Nephron progenitor cell (in vitro differentiated cells): ENCODE measurements at places on chromosomes 3 and 15.

GRCh38 chr3:132017137-132017536 lies 17.7 kb downstream of the CPNE4 start:
- DNase-seq, result no peak

DNA sequence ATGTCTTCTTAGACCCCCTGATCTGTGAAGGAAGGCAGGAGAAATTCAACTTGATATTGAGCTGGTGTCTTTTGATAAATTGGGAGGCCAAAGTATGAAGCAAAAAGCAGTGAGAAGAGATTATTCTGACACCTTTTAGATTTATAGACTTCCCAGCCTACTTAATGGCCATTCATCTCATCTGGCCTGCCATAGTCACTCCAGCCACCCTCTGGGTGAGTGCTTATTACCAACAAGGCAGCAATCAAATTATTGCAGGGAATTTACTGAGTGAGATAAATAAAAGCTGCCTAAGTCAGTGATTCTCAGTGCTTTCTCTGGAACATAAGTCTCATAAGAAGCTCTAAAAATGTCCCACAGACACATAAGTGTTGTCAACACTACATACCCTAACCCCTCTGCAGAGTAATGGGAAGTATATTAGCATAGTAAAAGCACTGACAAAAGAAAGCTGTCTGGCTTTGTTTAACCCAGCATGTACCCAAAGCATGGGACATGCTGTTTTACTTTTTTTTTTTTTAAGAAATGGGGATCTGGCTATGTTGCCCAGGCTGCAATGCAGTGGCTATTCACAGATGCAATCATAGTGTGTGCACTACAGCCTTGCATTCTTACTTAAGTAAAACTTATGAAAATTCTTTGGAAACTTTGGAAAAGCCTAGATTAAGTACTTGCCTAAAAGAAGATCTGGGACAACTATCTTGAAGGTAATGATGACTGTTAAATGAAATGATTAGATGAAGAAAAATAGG lies 725.3 kb downstream of the TUSC7 start:
- DNase-seq, result no peak

DNA sequence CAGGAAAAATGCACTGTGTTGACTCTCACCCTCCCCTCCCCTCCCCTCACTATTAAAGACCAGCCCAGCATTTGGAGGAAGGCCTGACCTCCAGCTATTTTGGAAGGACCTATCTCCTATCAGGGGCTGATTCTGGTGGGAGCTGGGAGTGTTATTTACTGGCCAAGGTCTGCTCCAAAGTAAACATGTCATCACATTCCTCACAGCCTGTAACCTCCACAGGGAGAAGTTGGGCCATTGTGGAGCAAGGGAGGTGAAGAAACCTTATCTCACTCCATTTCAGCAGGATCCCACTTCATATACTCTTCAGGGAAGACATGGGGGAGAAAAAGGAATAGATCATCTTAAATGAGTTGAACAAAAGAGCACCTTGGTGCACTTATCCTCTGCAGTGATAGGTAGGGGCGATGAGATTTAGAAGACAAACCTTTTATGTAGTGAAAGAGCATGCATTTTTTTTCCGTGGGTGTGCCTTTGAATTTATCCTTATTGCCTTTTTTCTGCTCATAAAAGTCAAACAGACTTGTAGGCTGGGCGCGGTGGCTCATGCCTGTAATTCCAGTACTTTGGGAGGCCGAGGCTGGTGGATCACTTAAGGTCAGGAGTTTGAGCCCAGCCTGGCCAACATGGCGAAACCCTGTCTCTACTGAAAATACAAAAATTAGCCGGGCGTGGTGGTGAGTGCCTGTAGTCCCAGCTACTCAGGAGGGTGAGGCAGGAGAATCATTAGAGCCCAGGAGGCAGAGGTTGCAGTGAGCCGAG lies 15.6 kb upstream of the FLNB start:
- DNase-seq, result no peak

DNA sequence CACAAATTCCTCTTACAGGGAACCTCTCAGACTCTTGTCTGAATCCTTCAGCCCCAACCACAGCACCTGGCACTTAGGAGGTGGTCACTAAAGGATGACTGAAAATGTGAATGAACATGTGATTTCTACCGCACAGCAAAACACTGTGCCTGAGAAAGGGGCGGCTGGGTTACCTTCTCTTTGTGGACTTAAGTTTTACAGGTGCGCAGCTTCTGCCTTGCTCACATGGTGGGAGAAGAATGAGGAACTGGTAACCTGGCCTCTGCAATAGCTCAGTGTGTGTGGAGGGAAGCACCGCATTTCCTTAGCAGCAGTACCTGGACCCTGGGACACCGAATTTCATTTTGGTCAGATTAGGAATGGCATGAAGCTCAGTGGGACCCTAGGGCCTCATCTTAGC lies 9.8 kb upstream of the ETV5 start:
- no peak for DNase-seq

- DNase-seq, result no peak
Measured at GRCh38 chr3:186311441-186311840, 50.6 kb downstream of the DGKG start.

DNA sequence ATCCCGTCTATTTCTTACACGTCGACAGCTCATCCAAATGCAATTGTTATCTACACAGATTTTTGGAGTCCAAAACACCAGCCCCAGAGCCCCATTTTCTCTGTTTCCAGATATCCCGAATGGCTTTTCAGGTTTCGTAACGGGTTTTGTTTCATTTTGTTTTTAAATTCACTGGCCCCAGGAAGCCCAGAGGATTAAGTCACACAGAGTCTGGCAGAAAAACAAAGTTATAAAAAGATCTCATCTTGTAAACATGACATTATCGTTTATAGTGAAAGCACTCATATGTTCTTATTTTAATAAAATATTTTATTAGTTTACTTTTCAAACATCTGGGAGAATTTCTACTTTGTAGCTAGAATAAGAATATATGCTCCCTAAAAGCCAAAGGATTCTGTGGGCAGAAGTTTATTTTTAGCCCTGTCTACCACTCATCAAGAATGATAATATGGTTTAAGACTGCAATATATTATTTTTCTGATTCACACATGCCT lies 149.3 kb upstream of the SLC2A2 start:
- DNase-seq, result no peak

GRCh38 chr3:104102386-104102785 lies 1264.3 kb upstream of the ALCAM start:
- peak; percentile 48 for DNase-seq

DNA sequence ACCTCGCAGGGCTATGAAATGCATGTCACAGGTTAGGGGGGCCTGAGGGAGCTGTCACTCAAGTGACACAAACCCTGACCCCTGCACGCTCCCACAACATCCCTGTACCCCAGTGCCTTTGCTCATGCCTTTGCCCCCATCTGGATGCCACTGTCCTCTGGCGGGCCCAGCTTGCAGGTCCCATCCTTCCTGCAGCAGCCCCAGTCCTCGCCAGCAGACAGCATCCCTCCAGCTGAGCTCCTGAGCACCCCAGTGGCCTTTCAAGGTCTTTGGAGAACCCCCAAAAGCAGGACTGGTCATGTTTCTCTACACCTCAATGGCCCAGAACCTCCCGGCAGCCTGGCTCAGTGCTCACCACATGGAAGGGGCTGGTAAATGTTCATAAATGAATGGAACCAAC lies 170.4 kb downstream of the ADAMTS17 start:
- no peak for DNase-seq

DNA sequence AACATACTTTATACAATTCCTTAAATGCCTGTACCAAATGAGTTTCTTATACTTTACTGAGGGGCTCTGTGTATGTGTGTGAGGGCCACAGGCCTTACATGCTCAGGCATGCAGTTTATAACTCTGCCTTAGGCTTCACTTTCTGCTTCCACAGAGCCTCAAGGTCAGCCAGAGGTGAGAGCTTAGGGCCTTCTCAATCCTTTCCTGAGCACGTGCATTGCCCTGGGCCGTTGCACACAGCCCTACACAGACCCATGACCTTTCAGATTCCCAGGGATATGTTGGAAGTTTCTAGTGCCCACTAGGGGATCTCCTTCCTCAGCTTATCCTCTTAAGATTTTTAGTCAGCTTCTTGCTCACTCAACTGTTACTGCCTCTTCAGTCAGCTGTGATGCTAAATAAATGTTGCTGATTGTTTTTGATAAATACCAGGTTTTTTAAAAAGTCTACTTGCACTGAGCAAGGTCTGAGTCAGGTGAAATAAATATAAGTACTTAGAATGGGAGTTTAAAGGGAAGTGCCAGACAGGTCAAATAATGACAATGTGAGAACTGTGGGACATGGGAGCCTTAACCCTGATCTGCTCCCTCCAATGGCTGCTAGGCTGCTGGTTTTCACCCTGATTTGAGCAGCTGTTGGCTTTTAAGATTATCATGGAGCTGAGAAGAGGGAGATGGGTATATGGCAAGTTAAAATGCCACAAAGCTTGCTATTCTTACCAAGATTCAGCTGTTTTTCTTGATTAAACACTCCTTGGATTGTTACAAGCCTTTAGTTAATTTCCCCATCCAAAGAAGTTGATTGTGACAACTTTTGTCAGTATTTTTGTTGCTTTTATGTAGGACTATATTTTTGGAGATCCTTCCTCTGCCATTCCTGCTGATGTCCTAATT lies 169.5 kb downstream of the PLD1 start:
- peak; percentile 19 for DNase-seq

DNA sequence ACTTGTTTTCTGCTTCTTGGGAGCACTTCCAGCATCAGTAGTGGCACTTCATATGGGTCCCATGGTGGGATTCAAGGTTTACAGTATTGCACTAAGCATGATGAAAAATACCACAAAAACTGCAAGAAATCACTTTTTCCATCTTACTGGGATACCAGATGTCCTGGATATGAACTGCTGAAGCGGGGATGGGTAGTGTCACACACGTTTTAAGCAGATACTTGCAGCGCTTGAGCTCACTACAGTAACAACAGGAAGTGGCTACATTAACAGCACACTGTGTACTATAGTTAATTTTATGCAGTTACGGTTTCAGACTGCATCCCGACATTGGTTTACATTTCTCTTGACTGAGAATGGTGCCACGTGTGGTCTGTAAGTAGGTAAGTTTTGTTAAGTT lies 3.5 kb upstream of the ISG20 start:
- no peak for DNase-seq

DNA sequence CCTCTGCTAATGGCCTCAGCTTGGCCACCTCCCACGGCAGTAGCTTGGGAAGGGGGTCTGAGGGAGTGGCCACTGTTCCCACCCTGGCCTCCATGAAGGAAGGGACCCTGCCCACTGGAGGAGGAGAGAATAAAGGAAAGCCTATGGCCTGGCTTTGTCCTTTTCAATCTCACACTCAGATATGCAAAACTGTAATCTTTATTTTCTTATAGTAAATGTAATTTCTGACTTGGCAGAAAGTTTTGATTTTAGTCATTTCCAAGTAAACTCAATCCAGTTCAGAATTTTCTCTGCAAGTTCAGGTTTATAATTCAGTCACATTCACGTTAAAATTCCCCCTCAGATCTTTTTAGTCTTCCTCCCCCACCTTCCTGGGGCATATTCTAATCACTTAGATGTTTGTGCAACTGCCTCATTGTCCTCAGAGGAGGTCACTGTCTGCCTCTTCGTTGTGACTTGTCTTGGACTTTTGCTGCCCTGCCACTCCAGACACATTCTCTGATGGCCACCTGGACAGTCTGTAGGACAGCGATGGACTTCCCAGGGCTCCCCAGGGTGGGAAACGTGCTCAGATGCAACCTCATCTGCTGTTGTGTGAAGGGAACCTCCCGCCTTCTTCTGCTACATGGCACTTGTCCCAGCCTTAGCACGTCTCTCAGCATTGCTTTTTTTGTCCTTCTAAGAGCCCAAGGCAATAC lies 222.8 kb upstream of the TBL1XR1 start:
- DNase-seq, result no peak

- DNase-seq, result no peak
Measured at GRCh38 chr3:117145677-117146076, 436.1 kb downstream of the TUSC7 start.

DNA sequence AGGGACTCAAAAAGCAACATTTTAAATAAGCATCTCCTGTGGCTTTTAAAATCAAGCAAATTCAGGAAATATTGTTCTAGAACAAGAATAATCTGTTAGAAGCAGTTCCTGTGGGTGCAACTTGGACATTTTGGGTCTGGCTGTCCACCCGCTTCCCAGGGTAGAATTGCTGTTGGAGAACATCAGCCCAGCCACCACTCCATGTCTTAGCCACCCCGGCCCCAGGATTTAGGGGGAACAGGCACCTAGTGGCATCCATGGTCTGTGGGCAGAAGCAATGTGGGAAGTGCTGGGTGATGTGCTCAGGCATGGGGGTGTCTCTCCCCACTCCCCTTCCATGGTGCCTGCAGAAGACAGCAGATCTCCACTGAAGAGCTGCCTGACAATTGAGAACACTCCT lies 162.6 kb downstream of the KLF13 start:
- DNase-seq, result no peak
